HS-27A (cell line): ENCODE measurements at places on chromosomes 4 and X.

DNA sequence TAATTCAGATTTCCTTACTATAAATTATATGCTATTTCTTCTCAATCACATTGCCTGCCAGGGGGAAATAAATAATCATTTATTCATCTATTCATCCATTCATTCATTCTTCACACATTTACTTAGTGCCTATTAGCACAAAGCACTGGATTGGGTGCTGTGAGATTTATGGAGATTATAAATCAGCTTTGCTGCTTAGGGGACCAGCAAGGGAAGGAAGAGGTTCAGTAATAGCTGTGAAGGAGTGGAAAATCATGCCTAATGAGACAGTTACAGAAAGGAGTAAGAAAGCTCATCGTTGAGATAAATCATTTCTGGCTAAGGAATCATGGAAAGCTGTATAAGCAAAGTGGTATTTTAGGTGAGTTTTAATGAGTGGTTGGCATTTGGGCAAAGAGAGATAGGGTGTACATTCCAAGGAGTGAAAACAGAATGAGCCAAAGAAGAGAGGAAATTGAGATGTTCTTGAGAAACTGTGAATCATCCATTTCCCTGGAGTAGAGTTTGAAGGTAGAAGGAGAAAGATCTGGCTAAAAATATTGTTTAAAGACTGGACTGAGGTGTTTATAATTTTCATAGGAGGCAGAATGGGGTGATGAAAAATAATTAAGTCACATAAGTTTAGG, 9.6 kb downstream of the ARSJ start:
- DNase-seq = no peak

- no peak for DNase-seq
These were observed 47.7 kb downstream of the PDGFRA start for GRCh38 chr4:54276641-54277430.

GRCh38 chrX:37776283-37776986, 3.4 kb upstream of the CYBB start:
- DNase-seq = no peak

- DNase-seq = no peak
These were observed 92.9 kb downstream of the BCOR start for GRCh38 chrX:40004921-40005291.

DNA sequence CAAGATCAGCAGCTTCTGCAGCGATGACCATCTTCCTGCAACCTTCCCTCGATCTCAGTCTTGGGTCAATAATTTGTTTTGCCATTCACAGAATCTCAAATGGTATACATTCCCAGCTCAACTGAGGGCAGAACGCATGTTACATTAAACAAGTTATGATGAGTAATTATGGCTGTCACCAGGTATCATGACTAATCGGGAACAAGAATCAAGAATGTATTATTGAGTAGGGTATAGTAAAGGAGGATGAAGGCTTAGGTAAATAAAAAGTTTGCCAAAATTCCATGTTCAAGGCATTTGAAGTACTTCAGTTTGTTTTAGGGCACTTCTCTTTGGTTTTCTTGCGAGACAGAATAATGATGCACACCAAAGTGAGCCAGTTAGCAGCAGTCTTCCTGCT, 194.1 kb downstream of the SH2D1A start:
- DNase-seq = no peak

GRCh38 chrX:150558424-150558823, 10.0 kb upstream of the MTM1 start:
- DNase-seq = no peak

- DNase-seq = no peak
These were observed at the start of gene PCDH19 for GRCh38 chrX:100409610-100410590. Gene PCDH19, minus strand, starts transcription at chrX:100410273. Its CDS starts 1,676 bp downstream, at chrX:100408597.

DNA sequence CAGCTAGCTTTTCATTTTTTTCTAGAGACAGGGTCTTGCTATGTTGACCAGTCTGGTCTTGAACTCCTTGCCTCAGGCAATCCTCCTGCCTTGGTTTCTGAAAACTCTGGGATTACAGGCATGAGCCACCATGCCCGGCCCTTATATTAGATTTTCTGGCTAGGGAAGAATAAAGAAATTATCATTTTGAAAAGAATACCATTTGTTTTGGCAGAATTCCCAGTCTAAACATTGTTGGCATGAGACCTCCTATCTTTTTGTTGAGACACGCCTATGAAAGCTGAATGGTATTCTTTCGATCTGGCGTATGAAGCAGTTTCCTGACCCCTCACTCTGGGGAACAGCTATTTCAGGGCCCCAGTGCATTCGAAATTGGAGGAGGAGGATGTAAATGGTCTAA, 107.0 kb downstream of the REPS2 start:
- DNase-seq = no peak

DNA sequence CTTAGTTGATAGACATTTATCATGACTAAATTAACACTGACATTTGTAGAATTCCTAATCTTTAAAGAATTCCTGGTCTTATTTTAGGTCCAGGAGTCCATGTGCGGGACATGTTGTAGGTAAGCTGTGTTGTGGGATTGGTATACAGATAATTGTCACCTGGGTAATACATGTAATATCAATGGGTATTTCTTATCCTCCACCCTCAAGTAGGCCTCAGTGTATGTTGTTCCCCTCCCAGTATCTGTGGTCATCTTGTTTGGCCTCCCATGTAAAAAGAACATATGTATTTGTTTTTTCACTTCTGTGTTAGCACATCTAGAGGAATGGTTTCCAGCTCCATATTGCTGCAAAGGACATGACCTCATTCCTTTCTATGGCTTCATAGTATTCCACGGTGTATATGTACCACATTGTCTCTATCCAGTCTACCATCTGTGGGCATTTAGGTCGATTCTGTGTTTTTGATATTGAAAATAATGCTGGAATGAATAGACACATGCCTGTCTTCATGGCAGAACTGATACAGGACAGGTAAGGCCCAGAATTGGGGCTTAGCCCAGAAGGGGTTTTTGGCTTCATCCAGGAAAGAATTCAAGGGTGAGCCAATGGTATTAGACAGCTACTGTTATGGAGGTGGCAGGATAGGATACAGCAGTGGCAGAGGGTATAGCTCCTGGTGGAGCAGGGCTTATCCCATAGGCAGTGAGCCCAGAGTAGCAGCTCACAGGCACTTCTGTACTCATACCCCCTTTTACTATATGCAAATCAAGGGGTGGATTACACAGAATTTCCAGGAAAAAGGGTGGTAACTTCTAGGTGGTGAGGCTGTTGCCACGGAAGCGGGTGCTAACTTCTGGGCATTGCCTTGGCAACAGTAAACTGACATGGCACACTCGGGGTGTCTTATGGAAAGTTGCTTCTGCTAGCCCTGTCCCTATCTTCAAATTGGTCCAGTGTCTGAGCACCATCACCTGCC, 66.1 kb upstream of the WDR1 start:
- no peak for DNase-seq

DNA sequence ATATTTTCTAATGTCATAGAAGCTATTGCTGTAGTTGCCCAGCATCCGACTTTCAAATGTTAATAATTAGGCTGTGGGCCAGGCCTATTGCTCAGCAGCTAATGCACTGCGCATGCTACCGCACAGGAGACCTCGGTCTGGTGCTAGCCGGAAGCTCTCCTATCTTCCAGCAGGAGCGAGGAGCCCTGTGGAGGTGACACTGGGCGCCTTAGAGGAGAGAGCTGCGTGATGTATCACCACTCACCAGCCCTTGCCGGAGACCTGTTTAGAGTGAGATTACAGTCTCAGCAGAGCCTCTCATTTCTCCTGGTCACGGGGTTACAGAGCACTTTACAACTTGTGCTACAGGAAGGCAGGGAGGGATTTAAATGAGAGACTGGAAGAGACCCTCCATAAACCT, 31.1 kb upstream of the MID1IP1 start:
- DNase-seq = no peak

DNA sequence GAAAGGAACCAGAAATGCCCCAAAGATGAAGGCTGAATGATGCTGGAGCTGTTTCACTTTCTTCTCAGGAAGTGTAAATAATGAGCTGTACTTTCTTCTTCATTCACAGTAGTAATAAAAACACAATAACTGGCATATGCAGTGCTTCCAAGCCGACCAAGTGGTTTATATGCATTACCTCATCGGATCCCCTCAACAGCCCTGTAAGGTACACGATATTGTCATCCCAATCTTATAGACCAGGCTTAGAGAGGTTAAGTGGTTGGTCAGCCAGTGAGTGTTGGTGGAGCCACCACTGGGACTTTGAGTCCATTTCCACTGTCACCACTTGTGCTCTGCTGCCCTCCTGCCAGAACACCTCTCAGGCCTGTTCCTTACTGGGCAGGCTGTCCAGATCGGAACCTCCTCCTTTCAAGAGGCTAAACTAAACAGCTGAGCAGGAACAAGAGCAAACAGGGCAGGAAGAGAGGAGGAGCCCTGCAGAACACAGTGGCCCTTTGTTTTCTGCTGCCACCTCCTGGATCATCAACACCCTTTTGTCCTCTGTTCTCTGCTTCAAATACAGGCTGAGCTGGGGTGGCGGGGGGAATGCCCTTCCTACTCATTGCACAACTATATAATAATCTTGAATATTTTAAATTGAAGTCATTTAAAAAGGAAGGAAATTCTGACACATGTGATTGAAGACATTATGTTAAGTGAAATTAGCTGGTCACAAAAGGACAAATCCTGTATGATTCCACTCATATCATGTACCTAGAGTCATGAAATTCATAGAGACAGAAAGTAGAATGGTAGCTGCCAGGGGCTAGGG, 112.5 kb upstream of the ATP6AP2 start:
- no peak for DNase-seq

DNA sequence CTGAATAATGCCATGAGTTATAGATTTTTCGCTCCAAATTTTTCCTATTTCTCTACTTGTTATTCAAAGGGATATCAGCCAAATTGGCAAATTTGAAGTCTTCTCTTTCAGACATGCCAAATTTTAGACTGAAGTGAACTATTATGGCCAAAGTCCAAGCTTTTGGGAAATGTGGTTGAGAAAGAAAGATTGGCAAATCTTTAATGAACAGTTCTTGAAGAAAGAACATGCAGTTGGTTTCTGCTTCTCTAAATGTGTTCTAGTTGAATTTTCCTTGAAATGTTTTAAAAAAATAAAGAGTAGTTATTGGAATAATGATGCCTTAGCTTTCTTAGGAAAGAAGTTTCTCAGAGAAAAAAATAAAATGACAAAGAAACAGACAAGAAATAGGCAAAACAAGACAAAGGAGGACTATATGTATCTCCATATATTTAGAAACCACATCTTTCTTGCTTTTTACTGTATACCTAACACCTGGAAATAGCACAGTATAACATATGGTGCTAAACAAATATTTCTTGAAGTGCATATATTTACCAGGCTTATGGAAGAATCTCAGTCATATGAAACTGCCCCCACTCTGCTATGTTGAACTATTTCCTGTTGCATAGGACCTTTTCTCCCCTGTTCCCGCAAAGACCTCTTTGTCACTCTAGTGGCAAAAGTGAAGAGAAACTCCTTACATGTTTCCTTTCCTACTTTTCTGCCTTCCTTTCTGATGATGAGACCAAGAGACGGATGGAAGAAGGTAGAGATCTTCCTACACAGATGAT, 250.0 kb downstream of the ARHGAP24 start:
- DNase-seq = no peak

GRCh38 chr4:9384126-9384525, 21.2 kb downstream of the USP17L30 start:
- DNase-seq = no peak

DNA sequence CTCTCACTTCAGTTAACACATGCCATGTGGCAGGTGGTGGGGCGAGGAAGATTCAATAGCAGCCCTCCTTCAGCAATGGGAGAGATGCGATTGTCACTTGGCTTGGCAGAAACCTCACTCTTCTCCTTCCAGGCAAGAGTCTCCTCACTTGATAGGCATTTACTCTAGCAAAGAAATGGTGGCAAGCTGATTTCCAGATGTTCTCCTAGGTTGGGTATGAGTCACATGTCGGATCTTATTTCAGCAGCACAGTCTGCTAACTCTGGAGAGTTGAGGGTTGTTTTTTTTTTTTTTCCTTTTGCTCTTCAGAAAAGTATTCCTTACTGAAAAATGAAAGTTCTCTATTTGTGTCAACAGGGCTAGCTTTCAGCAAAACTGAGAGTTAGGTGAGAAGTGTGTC, 119.5 kb upstream of the CHRDL1 start:
- DNase-seq = no peak

GRCh38 chr4:158322109-158322508, 111.8 kb downstream of the TMEM144 start:
- DNase-seq = no peak

GRCh38 chrX:149272690-149273463, 232.2 kb downstream of the IDS start:
- no peak for DNase-seq

GRCh38 chrX:68428431-68428830, 4.9 kb downstream of the OPHN1 start:
- DNase-seq = no peak

GRCh38 chr4:72314869-72315268, 254.2 kb downstream of the ADAMTS3 start:
- DNase-seq = peak; percentile 77

GRCh38 chrX:132990835-132991234, 32.4 kb upstream of the HS6ST2 start:
- DNase-seq = no peak
